ENCODE measurements at places on chromosomes 6 and 20.

- no peak for DNase-seq
Measured at GRCh38 chr6:39880594-39880993, 53.7 kb downstream of the MOCS1 start.

GRCh38 chr6:53805016-53805415, 10.2 kb downstream of the LRRC1 start:
- no peak for DNase-seq

GRCh38 chr6:156009656-156010055, 554.0 kb upstream of the NOX3 start:
- no peak for DNase-seq

DNA sequence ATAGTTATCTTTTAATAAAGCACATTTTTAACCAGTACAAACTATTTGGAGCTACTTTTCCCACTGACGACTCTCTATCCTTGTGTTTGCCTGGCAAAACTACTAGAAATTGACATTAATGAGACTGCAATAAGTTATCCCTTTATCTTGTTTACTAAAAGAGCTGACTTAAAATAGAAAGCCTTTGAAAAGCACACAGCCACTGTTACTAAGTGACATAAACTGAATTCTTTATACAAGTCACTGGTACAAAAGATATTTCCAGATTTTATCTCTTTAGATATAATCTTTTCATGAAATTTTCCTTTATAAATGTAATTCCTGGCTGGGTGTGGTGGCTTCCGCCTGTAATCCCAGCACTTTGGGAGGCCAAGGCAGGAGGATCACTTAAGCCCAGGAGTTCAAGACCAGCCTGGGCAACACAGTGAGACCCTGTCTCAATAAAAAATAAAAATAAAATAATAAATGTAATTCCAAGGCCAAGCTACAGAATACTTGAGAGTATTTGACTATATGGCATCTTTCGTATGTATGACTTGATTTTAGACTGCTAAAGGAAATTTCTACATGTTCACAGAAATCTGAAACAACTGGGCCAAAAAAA, 9.5 kb downstream of the MBOAT1 start:
- DNase-seq, result no peak

- DNase-seq, result no peak
Measured at GRCh38 chr20:37925265-37926165, 22.6 kb downstream of the VSTM2L start.

DNA sequence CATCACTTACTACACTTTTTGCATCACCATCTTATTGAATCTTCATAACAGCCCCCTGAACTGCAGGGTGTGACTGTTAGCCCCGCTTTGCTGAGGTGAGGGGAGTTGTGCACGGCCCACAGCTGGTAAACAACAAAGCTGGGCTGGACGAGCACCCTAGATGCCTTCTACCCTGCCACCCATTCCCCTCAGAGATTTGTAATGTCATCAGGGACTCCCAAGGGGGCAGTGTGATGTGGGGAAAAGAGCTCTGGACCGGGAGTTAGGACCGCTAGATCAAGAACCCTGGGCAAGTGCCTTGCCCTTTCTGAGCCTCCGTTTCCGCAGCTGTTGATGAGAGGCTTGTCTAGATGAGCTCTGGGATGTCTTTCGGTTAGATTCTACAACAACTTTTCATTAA, 20.9 kb downstream of the PKIG start:
- DNase-seq, result no peak

DNA sequence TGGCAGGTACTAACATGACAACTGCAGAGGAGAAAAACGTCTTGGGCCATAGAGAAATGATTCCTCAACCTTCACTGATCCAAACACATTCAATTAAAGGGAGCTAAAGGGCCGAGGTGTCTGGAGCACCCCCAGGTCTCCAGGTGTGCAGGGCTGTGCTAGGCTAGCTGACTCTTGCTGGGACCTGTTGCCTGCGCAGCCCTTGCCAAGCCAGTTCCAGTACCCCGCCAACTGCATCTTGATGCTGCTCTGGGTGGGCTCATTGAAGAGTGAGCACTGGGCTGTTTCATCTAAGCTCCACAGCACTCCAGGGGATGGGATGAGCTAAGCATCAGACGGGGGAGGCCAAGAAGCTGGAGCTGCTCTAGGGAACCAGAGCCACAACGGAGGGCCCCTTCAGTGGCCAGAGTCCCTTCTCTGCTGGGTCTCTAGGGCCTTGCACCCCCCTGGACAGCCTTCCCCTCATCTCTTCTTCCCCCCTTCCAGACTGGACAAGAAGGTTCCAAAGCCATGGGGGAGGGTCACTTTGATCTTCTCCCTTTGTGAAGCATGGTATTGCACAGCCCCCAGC, 15.9 kb downstream of the LEMD2 start:
- DNase-seq, result no peak

DNA sequence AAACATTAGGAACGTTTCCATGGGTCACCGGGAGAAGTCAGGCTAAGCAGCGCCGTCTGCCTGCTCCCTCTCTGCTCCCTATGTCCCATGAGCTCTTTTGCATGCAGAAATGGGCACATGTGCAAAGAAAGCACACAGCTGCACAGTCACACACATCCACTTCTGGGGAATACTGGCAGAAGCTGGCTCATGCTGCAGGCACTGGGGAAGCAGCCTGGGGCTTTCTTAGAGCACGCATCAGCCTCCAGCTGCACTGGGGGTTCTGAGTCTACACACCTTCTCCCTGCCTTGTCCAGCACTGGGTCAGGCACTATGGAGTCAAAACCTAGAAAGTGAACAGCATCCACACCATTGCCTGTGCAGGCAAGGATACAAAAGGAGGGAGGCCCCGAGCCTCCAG, 76.1 kb upstream of the FOXQ1 start:
- no peak for DNase-seq

DNA sequence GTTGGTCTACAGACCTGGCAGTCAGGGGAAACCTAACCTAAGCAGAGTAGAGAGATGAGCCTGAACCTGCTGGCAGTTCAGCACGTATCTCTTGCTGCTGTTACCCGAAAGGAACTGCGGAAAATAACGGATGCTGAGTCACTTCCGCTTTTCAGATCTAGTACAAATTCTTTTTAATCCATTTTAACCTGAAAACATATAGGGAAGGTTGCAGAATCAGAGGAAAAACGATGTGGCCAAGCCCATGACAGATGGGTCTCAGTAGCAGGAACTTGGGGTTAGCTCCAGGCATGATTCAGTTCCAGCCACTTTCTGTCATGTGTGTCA, 351.9 kb upstream of the PRND start:
- DNase-seq, result no peak

DNA sequence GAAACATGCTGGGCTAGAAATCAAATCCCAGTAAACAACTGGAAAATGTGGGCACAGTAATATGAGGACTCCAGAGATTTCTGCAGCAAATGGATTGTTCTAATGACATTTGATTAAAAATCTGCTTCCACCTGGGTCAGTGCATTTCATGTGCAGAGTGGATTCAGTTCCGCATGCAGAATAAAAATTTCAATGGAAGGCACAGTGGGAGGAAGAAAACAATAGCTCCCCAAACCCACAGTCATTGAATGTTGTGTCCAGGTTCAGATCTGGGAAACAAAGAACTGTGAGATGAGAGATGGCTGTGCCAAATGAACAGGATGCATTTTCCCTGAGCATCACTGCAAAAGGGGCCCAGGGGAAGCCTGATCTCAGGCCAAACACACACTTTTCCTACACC, 403.1 kb downstream of the BTBD9 start:
- no peak for DNase-seq

- DNase-seq, result no peak
Measured at GRCh38 chr6:149923327-149923986, 536 bp upstream of the RAET1G start.

All from cerebellar nuclear complex (tissue), 1 donor.